ENCODE measurements at places on chromosomes 5 and 9.

- DNase-seq: no peak
Observed at GRCh38 chr5:156367597-156367996, 40.6 kb downstream of the SGCD start.

DNA sequence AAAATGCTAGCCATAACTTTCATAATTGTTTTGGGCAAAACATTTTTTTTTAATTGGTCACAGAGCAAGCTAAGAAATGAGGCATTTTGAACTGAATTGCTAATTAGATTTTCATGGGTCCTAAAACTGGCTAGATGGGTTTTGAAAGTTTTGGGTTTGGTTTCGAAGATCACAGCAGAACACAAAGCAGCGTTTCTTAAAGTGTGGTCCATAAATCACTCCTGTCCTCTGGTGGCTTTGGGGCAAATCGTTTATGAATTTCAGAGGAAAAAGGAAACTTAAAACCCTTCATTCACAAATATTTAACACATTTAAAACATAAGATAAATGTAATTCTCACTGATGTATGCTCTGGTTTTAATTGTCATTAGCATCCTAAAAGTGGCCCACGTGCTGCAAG lies 503.7 kb downstream of the SPATA31D1 start:
- no peak for DNase-seq

- DNase-seq: no peak
Observed at GRCh38 chr5:31404325-31404724, 127.6 kb downstream of the DROSHA start.

DNA sequence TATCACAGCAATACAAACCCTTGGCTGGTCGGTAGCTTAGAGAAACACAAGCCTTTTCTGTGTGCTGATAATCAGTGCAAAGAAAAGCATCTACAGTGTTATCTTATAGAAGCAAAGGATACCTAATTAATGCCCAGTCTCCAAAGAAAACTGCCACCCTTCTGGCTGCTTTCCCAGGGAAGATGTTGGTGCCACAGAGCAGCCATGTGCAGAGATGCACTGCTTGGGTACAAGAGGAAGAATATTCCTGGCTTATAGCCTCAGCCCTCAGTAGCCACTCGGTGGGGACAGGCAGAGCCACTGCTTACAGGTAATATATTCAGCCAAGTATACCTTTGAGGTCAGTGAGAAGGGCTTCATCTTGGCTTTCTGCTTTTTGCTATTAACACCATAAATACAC lies 185.3 kb downstream of the PCSK1 start:
- no peak for DNase-seq

DNA sequence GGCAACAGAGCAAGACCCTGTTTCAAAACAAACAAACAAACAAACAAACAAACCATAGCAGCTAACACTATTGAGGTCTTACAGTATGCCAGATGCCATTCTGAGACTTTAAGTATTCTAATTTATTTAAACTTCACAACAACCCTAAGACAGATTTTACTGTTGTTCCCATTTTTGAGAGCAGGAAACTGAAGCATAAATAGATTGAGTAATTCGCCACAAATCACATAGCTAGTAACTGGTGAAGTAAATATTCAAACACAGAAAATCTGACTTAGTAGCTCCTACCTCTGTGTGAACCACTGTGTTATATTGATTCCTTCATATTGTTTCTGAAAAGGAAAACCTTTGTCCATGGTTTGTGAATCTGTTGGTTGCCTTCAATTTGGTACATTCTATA lies 98.4 kb downstream of the UNC13B start:
- no peak for DNase-seq

GRCh38 chr5:123351240-123351639 lies 72.0 kb downstream of the CEP120 start:
- no peak for DNase-seq

DNA sequence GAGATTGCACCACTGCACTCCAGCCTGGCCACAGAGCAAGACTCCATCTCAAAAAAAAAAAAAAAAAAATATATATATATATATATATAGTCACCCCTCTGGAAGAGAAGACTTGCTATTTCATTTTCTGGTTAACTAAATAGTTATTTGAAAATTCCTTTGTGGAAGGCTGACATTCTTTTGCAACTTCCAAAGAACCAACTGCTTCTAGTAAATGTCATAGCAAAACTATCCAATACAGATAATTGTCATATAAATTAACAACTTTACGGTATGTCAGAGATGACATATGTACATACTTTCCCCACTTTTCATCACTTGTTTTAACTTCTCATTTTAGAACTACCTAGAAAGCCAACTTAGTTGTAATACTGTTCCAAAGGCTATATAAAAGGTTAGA lies 50.9 kb downstream of the PRUNE2 start:
- no peak for DNase-seq

GRCh38 chr5:134103397-134103796 lies 11.1 kb upstream of the TCF7 start:
- DNase-seq: no peak

DNA sequence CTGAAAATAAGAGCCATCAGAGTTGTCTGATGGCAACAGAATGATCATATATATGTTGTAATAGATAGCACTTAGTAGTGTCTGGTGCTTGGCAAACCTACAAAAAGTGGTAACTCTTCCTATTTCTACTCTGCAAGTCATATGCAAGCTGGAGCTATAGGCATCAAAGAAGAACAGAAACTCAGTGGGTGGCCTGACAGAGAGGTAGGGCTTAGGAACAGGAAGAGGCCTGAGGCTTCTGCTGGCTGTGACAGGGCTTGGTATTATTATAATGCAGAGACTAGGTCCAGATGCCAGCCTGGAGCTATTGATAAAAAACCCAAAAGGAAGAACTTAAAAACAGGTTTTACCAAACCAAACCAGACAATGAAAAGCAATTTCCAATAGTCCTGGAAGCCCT lies 4.4 kb upstream of the DIAPH1 start:
- no peak for DNase-seq

DNA sequence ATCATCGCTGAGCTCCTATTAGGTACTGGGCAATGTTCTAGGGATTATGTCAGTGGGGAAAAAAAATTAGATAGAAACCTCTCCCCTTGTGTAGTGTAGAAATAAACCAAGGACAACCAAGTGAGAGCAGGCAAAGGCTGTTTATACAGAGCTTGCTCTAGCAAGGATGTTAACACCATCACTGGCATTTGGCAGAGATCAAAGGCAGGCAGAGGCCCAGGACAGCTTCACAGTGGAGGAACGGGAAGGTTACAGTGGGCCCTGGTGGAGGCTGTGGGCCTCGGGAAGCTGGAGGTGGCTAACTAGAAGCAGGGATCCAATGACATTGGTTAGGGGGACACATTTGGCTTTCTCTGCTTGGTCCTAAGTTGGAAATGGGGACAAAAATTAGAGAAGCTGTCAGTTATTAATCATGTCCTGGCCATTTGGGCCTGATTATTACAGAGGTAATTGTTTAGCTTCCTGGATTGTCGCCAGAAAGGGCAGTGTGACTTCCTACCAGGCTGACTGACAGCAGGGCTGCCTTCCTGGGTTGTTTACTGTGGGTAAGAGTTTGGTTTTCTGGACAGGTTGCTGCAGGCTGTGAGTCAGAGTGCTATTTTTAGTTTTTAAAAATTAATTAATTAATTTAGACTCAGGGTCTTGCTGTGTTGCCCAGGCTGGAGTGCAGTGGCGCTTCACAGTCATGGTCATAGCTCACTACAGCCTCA lies 259.3 kb downstream of the ROR2 start:
- no peak for DNase-seq

DNA sequence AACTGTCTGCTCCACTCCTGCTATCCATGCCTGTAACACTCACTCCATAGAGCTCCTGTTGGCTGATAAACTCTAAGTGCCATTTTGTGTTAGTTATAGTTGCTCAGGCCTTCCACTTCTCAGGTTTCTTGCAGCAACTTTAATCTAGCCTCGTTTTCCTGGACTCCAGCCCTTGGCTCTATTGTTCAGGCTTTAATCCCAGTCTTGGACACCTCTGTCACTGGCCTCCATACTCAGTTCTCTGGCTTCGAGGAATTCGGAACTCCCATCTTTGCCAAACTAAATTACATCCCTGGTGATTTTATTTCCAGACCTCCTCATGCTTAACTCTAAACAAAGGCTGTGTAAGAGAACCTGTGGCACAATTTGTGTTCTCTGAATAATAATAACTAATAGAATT lies 39.8 kb downstream of the EMB start:
- no peak for DNase-seq

DNA sequence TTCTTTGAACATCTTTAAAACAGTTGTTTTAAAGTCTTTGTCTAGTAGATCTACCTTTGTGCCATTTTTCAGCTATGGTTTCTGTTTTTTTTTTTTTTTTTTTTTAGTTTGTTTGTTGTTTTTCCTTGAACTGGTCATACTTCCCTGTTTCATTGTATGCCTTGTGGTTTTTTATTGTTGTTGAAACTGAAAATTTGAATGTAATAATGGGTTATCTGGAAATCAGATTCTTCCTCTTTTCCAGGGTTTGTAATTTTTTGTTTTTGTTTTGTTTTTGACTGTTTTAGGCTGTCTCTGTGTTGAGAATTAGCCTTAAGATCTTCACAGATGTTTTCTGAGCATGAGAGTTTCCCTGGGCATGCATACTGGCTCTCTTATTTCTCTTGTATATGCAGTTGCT lies 269.6 kb upstream of the DAP start:
- no peak for DNase-seq
